Thymus (tissue), 14 donors: ENCODE measurements at places on chromosomes 1 and 21.

- no peak for DNase-seq
Measured at GRCh38 chr1:69967245-69967766, 238.1 kb downstream of the LRRC40 start.

GRCh38 chr1:6084781-6085495, 39.2 kb downstream of the KCNAB2 start:
- no peak for DNase-seq

- DNase-seq = no peak
Measured at GRCh38 chr1:246526915-246527314, 19.8 kb upstream of the SMYD3 start.

GRCh38 chr21:38280454-38280853, 23.7 kb downstream of the KCNJ15 start:
- DNase-seq = no peak

DNA sequence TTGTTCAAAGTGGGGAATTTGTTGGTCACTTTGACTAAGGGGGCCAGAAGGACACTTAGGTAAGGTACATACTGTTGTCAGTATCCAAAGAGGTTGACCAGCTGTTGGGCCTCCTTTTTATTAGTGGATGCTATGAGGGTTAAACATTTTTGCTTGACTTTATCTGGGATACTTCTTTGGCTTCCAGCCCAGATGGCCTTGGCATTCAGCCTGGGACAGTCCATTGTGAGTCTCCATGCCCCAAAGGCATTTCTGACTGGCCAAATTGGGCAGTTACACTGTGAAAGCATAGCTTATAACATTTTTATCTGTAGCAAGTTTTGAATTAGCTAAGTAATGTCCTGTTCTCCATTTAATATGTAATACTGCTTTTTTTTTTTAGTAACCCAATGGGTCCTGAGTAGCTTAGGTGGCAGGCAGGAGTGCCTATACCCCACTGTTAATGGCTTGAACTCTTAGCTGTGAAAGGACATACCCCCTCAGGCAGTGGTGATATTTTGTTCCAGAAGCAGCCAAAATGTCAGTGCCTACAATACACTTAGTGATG, 35.4 kb upstream of the CD1D start:
- DNase-seq = no peak

- DNase-seq = no peak
Measured at GRCh38 chr1:62397301-62397700, 39.5 kb upstream of the USP1 start.

GRCh38 chr1:217153361-217153760, 430.1 kb upstream of the ESRRG start:
- no peak for DNase-seq

DNA sequence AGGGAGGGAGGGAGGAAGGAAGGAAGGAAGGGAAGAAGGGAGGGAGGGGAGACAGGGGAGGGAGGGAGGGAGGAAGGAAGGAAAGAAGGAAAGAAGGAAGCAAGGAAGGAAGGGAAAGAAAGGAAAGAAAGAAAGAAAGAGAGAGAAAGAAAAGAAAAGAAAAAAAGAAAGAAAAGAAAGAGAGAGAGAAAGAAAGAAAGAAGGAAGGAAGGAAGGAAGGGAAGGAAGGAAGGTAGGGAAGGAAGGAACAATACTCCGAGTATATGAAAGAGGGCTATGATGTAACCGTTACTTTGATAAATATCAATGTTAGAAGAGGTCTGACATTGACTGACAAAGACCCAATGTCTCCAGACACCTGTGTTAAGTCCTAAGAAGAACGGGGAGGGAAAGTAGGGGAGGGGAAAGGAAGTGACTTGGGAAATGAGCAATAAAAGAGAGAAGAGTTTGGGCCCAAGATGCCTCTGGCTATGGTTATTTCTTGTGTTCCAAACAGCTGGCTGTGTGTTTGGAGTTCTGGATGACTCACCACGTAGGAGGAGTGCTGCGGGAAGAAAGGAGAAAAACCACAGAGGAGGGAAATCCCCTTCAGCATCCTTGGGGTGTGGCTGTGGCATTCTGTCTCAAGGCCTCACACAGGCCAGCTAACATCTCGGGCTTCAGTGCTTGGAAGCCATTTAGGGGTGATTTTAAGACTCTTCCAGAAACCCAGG, 37.0 kb upstream of the RXRG start:
- DNase-seq = no peak

DNA sequence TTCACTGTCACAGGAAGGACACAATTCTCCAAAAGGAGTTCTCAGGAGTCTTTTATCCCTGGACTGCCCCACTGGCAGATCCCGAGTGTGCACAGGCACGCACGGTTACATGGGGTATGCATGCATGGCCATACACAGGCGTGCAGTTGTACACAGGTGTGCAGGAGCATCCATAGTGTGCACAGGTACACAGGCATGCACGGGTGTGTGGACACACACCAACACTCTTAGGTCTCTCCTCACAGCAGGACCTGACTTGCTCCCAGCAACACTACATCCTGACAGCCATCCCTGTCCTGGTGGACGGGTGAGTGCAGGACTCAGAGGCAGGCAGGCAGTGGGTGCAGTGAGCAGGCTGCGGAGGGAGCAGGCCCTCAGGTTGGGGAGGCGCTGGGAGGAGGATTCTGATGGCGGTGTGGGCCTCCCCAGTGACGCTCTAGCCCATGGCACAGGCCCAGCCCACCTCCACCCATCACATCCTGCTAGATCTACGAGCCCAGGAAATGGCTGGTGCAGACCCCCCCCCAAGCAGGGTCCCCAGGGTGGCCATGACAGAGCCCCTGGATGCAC, 28.4 kb downstream of the SLC19A1 start:
- DNase-seq = no peak

- no peak for DNase-seq
Measured at GRCh38 chr1:228737601-228738041, 2.3 kb downstream of the RHOU start.

- no peak for DNase-seq
Measured at GRCh38 chr1:167210966-167211674, 9.6 kb upstream of the POU2F1 start.

DNA sequence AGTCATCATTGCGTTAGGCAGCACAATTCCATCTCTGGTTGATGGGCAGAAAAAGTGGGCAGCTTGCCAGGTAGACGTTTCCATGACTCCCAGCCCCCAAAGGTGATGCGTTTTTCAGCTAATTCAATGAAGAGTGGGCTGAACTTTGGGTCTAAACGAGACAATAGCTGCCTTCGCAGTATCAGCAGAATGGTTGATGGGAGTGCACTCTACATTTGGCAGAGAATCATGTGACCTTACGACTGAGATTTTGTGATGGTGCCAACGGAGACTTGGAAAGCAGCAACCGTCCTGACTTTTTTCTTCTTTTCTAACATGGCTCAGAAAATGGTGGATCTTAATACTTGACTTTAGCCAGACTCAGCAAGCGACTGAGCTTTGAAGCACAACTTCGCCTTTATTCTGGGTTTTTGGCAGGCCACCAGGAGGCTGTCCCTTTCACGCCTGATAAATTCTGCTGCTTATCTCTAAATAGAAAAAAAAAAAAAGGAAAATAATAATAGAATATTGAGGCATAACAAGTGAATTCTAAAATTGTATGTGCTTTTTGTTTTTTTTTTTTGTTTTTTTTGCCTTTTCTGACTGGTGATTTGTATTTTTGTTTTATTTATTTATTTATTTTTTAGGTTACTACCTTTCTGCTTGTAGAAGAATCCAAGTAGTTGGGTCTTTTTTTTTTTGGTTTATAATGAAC, 804.8 kb downstream of the USP25 start:
- DNase-seq = peak; percentile 28

DNA sequence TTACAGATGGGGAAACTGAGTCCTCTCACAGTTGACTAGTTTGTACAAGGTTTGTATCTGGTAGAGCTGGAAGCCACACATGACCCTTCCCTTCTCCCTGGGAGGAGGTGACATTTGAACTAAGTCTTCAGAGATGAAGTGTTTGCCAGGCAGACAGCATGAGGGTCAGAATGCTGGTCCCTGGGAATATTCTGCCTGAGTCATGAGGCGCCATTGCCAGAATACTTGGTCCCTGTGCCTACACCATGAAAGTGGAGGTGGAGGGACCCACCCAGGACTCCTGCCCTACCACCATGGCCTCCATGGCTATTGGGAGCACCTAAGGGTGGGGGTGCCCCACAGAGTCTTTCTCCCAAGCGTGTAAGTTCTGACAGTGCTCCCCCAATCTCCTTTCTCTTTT, 7.0 kb downstream of the RPS6KA1 start:
- DNase-seq = no peak

GRCh38 chr21:32916522-32917099, 109.1 kb upstream of the OLIG2 start:
- no peak for DNase-seq

GRCh38 chr1:11736746-11737639, 1.1 kb downstream of the AGTRAP start:
- DNase-seq = no peak

- no peak for DNase-seq
Measured at GRCh38 chr1:223264983-223265908, 98.7 kb downstream of the SUSD4 start.

DNA sequence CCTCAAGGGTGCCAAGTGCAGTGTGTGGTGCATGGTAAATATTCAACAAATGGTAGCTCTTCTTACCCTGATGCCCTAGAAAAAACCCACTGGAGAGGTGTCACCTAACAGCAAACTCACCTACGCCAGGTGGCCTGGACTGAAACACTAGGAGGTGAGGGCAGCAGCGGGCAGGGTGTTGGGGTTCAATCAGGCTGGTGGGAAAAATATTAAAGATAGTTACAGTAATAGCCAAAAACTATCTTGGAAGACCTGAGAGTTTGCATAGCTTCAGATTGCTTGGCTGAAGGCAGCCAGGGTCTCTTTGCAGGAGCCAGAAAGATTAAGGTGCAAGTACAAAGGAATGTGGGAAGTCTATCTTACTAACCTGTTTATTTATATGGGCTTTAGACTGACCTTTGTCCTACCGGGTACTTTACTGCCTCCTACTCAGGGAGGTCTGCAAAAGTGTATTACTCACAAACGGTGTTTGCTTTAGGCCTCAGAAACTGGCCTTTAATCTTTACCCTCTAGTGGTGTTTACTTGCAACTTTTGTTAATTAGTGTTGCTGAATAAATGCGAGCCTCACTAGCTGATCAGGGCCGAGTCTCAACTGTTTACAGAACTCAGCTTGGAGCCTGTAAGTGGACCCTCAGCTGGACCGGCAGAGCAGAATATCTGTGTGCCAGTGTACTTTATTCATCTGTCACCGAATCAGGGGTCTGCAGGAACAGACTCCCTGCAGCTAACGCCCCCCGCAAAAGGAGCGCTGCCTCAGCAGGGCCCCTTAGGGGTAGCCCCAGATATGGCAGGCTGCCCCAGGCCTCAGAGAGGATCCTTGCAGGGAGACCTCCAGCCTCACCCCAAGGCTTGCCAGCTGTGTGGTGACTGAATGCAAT, 63.9 kb downstream of the SYF2 start:
- DNase-seq = no peak

DNA sequence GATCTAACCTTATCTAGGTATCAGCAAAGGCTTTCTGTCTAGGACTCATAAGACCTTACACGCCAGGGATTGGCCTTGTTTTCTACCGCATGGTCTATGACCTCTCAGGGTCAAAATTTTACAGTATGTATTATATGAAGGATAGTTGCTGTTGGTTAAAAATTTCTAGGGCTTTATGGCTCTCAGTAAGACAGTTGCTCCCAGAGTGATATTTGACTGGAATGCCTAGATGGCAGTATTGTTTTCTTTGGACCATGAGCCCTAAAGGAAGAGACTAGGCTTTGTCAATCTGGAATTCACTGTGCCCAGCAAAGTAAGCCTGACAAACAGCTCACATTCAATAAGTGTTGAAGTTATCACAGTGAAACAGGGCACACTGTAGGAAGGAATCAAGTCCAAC, 37.6 kb downstream of the C1orf87 start:
- DNase-seq = no peak

DNA sequence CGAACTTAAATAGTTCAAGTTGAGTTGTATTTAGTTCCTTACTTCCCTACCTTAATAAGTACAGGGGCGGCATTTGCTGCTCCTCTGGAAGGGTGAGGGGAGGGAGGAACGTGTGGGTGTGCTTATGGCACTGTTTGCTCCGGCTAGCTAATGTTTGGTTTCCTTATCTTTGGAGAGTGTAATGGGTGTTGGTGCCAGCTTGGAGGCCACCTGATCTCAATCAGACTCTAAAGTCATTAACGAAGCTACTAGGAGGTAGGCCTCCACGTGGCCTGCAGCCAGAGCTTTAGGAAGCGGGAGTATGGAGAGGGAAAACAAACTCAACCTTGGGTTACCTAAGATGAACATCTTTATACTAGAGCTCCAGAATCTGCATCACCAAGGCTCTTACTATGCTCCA, 43.0 kb upstream of the RAP1A start:
- no peak for DNase-seq

DNA sequence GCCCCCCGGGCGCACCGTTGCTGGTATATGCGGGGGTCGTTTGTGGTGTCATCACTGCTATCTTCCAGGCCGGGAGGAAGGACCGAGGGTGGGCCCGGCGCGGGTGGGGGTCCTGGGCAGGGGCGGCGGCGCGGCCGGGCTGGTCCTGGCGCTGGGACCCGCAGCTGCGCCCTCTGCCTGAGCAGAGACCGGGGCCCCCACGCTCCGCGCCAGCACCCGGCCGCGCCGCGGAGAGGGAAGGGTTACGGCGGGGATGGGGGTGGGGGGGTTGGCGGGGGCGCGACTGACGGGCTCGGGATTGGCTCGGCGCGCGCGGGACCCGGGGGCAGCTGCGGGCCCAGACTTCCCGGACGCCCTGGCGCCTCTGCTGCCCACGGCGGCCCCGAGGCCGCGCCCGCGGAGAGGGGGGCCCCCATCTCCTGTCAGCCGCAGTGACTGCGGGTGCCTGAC, 13.8 kb upstream of the SAMD11 start:
- no peak for DNase-seq

DNA sequence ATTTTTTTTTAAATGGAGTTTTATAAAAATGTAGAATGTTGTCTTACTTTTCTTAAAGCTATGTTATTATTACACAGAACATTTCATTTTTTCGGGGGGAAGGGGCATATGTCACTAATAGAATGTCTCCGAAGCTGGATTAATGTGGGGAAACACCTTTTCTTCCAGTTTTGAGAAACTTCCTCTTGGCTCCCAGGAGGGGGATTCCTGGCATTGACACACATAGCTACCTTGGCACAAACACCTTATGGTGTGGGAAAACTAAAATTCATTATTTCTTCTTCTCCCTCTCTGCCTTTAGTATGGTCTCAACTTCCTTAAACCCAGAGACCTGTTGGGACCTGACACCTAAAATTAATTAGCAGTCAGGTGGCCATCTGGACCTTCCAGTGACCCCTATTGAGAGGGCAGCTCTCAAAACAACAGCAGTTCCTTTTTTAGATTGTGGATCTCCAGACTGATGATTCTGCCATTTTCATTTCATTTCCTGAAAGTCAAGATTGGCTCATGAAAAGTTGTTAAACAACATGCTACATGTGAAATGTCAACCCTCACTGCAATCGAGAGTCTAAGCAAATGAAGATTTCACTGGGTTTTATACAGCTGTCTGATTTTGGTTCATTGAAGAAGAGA, 70.1 kb upstream of the EDEM3 start:
- DNase-seq = no peak

- no peak for DNase-seq
Measured at GRCh38 chr1:8598060-8598724, 219.2 kb downstream of the RERE start.

DNA sequence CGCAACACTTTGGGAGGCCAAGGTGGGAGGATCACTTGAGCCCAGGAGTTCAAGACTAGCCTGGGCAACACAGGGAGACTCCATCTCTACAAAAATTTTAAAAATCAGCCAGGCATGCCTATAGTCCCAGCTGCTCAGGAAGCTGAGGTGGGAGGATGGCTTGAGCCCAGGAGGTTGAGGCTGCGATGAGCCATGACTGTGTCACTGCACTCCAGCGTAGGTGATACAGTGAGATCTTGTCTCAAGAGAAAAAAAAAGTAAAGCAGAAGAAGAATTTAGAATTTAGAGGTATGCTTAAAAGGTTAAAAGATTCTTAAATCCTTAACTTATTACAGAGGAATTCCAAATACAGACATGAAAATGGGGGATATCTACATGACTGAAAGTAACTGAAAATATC, 79.5 kb downstream of the SMYD3 start:
- DNase-seq = no peak
